ENCODE measurements at places on chromosomes 12 and 14. TPM values are rescaled to one million over a fixed set of nuclear protein-coding genes. Genes with fewer than 3 reads are reported as not detected.

The NID2 gene
- polyA plus RNA-seq, result 0.93 TPM

- no peak for DNase-seq
Observed at GRCh38 chr14:91299121-91300115, 54.9 kb upstream of the GPR68 start.

GRCh38 chr12:72369423-72369959 lies 97.3 kb downstream of the TRHDE start:
- no peak for DNase-seq

The PRORP gene
- polyA plus RNA-seq, result 15.9 TPM

- DNase-seq, result no peak
Observed at GRCh38 chr12:19026614-19027488, 102.7 kb upstream of the PLEKHA5 start.

DNA sequence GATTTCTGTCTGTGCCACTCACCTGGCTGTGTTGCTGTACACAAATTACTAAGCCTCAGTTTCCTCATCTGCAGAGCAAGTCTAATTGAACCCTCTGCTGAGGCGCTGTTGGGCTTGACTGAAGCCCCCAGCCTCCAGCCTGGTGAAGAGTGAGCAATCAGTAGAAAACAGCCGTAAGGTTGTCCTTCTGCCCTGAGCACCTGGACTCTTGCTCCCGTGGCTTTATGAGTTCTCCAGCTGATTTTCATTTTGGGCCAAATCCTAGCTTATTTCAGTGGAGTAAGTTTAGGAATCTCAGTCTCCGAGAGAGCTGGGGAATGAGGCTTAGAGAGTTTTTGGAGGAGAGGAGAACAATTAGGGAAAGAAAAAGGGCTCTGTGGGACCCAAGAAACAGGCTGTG lies 133.9 kb upstream of the EVL start:
- DNase-seq, result no peak

DNA sequence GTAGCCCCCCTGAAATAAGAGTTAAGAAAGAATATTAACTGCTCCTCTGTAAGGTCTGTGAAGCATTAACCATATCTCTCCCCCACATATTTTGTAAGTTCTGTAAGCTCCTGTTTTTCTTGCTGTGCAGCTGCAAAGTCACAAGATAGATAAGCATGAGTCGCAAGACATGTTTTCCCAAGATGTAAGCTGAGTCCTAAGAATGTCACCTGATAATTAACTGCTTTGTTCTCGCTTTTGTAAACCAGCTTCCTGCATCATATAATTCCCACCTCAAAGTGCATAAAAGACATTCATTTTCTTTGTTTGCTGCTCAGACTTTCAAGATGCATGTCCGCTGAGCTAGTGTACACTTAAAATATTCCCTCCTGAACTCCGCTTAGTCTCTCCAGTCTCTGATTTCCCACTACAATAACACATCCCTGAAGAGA lies 27.0 kb upstream of the PHC1 start:
- DNase-seq, result no peak

DNA sequence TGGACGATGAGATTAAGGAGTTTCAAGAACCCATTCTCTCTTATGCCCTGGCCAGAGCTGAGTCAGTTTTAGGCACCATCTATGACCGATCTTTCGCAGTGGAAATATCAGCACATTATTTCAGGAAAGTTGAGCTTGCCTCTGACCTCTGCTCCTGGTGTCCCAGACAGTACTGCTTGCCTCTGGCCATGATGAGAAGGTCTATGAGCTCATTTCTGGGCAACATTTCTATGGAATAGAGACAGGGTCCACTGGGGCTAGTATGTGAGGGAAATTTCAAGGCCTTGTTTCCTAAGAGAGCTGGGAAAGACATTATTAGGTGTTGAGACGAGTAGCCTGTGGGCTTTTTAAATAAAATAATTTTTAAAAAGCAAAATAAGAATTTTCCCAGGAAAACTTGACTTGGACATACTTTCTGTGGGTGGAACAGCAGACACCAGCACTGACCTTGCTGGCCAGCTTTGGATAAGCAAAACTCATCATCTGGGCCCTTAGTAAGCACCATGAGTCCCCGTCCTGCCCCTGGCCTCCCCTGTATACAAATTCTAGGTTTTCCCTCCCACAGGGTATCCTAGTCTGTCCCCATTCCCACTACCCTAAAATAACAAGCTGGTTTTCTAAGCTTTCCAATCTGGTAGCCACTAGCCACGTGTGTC lies 43.4 kb downstream of the DIO2 start:
- DNase-seq, result no peak

DNA sequence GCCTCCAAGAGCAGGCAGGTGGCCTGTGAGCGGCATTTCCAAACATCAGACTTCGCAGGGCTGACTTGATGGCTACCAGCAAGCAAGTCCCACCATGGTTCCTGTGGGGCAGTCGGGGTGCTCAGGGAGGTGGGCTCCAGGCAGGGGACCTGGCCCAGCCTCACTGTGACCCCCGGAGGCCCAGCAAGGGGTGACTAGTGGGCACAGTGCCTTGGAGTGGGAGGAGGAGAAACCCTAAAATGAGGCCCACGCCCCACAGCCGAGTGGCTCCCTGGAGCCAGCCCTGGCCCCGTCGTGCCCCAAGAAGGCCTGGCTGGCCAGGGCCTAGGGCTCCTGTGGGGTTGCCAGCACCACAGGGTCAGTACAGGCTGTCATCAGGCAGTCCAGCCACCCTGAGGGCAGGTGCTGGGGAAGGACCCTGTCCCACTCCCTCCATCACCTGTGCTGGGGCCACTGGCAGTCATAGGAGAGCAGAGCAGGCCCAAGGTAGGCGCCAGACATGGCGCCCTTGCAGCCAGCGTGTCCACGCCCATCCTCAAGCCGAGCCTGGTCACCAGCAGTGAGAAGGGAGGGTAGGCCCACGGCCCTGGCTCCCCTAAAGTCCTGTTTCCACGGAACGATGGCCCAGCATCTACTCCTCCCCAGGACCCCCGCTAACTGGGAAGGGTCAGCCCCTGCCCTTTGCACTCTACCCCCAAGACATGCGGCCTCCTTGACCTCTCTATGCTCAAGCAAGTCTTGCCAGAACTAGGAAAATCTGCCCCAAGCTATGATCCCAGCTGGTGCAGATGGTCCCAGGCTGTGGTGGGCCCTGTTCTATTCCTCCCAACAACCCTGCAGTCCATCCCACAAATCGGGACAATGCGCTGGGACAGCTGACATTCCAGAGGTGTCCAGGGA lies 144.2 kb upstream of the C14orf180 start:
- DNase-seq, result peak; percentile 71

- no peak for DNase-seq
Observed at GRCh38 chr14:98580131-98580678, 691.8 kb downstream of the BCL11B start.

GRCh38 chr12:25723921-25724491 lies 170.9 kb upstream of the LMNTD1 start:
- DNase-seq, result no peak

DNA sequence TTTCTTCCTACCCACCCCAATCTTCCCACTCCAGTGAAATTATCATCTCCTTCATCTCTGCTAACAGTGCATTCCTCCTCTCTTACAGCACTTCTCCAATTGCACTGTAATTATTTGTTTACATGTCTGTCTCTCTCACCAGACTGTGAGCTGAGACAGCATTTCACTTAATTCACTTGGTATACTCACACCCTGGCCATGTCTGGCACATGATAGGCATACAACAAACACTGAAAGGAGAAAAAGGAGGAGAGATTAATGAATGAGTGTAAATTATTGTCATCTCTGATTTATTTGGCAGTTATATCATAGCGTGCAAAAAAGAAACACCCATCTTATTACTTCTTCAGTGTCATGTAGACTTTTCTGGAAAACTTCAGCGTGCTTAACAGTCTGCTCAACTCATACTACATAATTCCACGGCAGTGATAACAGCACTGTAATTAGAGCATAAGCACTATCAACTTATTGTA lies 452.3 kb downstream of the ADAMTS20 start:
- DNase-seq, result no peak

DNA sequence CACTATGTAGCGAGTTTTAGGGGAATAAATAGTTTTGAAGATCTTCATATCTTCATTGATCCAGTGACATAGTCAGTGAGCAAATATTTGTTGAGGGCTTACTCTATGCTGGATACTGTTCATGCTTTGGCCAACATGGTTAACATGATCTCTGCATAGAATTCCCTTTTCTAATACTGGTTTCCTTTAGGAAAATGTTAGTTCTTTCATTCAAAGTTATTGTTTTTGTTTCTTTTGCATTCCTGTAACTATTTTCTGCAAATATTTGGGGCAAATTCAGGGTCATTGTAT lies 226.5 kb downstream of the C12orf50 start:
- DNase-seq, result no peak

- no peak for DNase-seq
Observed at GRCh38 chr14:64844969-64845536, 34.7 kb downstream of the SPTB start.

DNA sequence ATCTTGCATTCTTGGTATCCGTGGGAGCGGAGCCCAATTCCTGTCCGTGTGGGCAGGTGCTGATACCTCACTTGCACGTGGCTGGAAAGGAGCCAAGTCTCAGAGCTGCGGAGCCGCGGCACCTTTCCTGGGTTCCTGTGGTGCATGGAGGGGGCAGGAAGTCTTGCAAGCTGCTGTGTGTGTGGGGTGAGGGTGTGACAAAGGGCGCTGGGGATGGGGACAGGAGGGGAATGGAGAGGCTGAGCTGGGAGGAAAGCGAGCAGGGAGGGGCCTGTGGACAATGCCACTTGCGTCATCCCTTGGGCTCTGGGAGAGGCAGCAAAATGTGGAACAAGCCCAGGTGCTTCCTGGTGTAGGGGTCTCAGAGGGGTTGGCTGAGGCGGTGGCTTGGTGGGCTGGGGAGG lies 86.7 kb downstream of the CALM1 start:
- DNase-seq, result peak; percentile 68

Data from spleen (tissue), 13 donors.